Suppressor macrophage treated with lipopolysaccharide for 1 hour (primary cell): ENCODE measurements at places on chromosomes 11 and 22.
A peak's percentile ranks its signal among the peaks of the same experiment; 100 is the strongest.

DNA sequence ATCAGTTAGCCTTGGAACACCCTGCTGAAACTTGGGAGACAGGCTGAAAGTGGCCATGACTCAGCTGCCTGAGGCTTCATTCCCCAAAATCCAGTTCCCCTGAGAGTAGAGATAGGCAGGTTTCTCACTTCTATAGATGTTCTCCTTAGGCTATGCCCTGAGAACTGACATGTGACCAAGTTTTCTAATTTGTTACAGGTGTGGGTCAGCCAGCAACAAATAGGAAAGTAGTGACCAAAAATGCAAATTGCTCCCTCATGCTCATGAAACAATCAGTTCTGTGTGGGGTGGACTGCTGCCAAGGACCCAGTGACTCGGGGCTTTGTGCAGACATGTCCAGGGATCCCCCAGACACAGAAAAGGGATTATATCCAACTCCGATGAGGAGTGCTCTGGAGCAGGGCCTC is 7.3 kb upstream of the CCDC15 start:
- no peak for DNase-seq

GRCh38 chr22:37043828-37044538 is 7.6 kb upstream of the KCTD17 start:
- DNase-seq = peak; percentile 72

GRCh38 chr22:46801331-46801811 is 38.9 kb downstream of the TBC1D22A start:
- no peak for DNase-seq

DNA sequence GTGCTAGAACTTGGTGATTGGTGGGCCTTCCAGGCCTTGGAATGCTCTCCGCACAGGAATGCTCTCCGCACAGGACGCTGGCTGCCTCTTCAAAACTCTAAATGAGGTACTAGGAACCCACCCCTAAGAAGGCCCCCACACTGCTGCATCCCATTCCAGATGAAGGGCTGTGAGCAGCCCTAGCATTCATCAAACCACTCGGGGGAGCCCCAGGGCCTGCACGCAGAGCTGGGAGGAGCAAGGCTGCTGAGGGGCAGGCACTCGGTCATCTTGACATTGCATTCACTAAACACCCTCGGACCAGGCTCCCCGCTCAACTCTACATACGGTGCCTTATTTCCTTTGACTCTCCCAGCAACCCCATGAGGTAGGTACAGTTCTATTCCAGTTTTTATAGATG is 49.2 kb upstream of the EMID1 start:
- no peak for DNase-seq

DNA sequence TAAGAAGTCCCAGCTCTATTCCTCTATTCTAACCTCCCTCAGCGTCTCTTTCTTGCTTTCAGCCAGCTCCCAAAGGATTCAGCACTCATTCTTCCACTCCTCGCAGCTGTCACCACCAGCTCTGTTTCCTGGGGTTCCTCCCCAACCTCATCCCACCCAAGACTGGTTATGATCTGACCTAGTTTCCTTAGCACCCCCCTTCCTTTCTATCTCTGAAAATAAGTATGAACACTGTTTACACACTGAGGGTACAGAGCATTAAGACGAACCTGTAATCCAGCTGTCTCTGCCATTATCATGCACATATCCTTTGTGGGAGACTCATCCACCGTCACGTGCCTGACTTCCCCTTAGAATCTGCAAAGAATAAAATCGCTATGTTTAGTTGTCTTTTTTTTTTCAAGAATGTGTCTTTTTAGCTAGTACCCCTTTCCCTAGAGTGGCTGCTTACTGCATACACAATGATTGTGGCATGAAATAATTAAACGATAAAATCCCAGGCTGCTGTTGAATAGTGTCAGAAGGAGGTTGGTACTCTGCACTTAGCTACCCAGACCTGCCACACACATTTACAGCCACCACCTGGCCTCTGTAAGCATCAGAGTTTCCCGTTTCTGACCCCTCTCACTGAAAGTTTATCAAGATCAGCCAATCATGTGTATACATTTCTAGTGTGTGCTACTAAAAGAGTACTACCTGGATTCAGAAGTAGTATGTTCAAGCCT is 26.9 kb upstream of the CSTF3 start:
- DNase-seq = peak; percentile 71

DNA sequence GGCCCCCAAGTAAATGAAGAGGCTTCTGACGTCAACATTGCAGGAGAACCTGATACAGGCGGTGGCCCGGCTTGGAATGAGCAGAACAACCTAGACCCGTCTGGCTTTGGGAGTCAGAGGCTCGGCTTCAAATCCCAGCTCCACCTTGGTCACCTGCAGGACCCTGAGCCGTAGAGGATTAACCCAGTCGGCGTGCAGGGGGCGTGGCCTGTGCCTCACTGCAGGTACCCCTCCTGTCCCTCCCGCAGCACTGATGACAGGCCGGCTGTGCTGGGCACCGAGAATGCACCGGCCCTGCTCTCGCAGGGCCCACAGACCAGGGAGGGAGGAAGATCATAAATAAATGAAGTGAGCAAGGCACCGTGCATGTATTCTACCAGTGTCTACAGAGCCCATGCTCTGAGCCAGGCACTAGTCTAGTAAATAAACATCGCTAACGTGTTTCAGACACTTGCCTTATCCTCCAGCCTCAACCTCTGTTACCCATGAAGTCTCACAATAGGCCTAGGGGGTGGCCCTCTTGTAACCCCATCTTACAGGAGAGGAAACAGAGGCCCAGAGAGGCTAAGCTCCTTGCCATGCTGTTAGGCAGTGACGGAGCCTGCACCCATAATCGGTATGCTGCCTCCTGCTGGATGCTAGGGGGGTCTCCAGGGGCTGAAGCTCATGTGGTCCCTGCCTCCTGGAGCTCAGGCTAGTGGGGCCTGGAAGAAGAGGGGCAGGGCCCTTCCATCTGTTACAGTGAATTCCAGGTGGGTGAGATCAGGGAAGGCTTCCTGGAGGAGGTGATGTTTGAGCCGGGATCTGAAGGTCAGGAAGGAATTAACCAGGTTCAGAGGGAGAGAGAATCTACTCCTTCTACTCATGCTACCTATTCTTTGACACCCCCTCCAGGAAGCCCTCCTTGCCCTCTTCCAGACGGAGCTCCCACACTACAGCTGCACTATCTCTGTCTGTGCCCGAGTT is 53.4 kb downstream of the RTL6 start:
- DNase-seq = no peak

- DNase-seq = no peak
Observed at GRCh38 chr11:122269824-122270223, 153.8 kb upstream of the BLID start.

DNA sequence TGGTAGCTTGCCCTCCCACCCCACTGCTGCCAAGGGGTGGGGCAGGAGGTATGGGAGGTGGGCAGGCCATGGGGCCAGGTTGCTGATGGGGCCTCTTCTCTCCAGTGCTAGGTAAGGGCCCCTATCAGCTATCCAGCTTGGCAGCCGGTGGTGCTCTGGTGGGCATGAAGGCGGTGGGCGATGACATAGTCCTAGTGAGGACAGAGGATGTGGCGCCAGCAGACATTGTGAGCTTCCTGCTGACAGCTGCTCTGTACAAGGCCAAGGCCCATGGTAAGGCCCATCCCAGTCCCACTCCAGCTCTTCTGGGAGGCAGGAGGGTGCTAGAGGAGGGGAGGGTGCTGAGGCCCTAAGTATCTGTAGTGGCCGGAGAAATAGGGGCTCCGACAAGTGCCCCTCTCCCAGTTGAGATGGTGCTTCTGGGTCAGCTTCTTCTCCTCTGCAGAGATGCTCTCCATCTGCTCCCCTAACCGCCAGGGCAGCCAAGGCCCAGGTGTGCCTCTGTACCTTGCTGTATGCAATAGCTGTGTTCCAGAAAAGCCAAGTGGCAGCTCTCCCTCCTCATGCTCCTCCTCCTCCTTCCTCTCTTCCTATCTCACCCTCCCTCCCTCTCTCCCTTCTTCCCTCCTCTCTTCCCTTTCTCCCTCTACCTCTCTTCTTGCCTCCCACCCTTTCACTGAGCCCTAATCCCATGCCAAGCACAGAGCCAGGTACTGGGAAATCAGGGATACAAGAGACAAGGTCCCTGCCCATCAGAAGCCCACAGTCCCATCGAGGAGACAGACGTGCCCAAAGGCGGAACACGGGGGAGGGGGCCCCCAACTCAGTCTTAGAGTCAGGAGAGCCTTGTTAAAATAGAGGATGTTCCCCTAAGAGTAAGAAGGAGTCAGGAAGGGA is 55.3 kb downstream of the OTOG start:
- DNase-seq = no peak

- peak; percentile 78 for DNase-seq
Observed at GRCh38 chr11:7442588-7443215, 42.6 kb upstream of the OLFML1 start.

GRCh38 chr11:45109400-45109799 is 37.0 kb upstream of the PRDM11 start:
- DNase-seq = no peak

DNA sequence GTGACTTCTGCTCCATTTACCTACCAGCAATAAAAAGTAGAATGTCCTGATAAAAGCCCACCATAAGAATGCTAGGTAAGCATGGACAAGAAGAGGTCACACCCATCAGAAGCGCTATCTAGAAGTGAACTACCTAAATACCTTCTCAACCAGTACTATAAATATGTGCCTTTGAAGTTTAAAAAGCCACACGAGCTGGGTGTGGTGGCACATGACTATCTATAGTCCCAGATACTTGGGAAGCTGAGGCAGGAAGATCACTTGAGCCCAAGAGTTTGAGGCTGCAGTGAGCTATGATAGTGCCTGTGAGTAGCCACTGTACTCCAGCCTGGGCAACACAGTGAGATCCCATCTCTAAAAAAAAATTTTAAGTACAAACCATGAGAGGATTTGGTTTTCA is 66.7 kb downstream of the PACSIN2 start:
- DNase-seq = no peak

DNA sequence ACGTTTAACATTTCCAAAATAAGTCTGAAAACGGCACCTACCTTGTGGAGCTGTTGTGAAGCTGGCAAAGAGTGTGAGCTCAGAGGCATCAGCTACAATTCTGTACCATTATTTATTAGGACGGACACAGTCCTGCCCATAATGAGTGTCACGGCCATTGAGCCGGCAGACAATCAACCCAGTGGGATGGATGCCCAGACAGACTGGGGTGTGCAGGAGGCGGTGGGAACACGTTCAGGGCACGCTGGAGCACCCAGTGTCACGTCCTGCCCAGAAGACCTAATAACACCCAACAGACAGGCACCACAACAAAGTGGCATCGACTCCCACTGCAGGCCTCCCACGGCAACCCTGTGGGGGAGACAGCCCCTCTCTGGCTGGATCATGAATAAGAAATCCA is 34.5 kb downstream of the TPST2 start:
- DNase-seq = no peak

GRCh38 chr11:26254378-26254777 is 77.6 kb upstream of the ANO3 start:
- DNase-seq = no peak

- no peak for DNase-seq
Observed at GRCh38 chr11:19573666-19574065, 139.0 kb upstream of the NAV2 start.

GRCh38 chr11:61534933-61535839 is 26.6 kb downstream of the LRRC10B start:
- DNase-seq = no peak

DNA sequence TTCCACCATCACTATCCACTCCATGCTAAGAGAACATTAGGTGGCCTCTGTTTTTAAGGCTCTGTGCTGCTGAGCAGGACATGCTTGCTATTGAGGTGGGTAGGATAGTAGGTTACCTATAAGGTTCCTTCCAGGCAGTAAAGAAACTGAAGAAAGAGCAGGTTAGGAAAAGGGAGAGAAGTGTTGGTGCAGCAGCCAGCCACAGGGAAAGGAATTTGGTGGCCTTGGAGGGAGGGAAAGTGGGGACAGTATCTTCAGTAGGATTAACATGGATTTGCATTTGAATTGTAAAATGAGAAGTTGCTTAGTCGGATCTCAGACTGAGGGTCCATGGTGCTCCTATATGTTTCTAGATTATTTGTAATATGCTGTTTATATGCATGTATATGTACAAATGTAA is 49.2 kb upstream of the OLFML1 start:
- DNase-seq = no peak

DNA sequence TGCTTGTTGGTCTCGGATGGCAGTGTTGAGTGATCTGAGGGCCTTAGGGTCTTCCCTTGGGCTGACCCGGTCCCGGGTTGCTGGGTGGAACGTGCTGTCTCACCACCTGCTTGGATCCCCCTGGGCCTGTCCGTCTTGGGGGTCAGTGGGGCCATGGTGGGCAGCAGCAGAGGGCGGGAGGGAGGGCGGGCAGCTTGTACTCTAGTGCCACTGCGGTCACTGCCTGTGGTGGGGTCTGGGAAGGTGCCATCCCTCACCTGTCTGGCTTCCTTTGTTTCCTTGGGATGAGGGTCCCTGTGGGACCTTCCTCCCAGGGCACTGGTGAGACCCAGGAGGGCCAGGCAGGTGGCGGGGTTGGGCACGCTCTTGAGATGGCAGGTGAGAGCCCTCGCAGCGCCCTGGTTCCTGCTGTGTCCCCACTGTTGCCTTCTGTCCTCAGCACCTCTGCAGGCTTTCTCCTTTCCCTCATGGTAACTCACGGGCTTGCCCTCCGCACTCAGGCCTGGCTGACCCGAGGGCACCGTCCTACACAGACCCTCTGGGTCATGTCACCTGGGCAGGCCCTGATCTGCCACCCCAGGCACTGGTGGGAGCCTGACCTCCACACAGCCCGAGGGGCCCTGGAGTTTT is 34.2 kb downstream of the TBC1D22A start:
- no peak for DNase-seq

- no peak for DNase-seq
Observed at GRCh38 chr11:129972611-129973010, 30.0 kb downstream of the PRDM10 start.

DNA sequence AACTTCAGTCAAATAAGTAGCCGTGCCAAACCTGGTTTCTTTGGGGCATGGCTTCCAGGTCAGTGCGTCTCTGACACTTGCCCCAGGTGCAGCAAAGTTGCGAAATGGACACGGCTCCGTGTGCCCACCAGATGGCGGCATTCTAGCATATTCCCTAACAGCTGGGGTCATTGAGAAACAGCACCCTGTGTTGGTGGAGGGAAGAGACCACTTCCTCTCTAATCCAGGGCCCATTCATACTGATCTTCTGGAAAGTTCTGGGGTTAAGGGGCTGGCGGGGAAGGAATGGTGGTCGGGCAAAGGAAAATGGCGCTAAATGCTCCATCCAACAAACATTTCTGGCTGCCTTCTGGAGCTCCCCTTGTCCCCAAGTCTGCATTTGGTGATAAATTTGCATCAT is 141.2 kb upstream of the TIMP3 start:
- peak; percentile 79 for DNase-seq

- DNase-seq = no peak
Observed at GRCh38 chr22:19353363-19354131, 62.0 kb upstream of the CLTCL1 start.
